Hypothalamus (tissue), 51 donors: ENCODE measurements at places on chromosomes 2 and 18.

DNA sequence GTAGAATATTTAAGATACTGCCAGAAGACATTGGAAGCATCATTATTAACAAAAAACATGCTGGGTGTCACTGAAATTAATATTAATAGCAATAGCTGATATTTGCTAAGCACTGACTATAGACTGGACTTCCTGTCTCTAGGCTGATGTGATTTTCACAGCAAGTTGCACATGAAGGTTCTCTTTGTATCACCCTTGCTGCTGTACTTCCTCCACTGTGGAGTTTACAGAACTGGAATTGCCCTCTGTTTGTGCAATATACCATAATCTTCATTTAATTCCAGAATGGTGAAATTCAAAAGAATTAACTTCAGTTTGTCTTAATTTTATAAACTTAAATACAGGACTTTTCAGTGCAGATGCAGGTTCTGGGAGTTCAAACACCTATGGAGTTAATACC lies 585.1 kb downstream of the RNF144A start:
- no peak for DNase-seq

- DNase-seq, result no peak
These were observed 104.9 kb upstream of the ITPRID2 start for GRCh38 chr2:181786371-181787228.

DNA sequence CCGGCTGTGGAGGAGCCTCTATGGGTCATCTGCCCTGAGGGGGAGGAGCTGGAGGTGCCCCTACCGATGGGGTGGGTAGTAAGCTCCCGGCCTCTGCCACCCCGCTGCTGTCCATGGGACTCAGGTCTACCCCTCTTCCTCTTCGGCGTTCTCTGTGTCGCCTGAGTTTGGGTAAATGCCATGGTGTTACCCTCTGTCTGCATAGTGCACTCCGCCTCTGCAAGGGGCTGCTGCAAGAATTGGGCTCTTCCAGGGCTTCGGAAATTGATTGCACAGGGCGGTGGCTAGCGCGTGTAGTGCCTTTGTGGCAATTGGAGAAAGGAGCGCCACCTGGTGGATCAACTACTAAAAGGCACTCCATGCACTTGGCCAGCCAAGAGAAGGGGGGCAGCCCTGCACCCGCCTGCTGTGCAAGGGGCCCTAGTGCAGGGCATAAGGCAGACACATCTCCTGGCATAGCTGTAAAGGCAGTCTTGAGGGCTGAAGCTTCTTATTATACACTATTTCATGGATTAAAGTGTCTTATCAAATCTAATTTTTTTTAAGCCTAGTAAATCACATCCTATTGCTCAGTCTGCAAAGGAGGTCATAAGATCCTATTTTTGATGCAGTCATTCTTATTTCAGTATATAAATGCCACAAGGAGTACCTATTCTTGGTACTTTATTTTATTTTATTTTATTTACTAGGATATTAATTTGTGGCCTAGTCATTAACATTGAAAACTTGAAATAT lies 308.9 kb downstream of the PDE11A start:
- DNase-seq, result peak; percentile 41

DNA sequence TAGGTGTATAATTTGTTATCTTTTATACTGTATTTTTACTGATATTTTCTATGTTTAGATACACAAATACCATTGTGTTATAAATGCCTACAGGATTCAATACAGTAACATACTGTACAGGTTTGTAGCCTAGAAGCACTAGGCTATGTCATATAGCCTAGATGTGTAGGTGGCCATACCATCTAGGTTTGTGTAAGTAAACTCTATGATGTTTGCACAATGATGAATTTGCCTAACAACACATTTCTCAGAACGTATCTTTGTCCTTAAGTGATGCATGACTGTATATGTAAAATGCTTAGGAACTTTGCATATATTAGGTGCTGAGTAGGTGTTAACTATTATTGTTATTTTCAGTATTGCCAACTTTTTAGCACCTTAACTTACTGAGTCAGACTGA lies 17.3 kb downstream of the UNC80 start:
- DNase-seq, result no peak

DNA sequence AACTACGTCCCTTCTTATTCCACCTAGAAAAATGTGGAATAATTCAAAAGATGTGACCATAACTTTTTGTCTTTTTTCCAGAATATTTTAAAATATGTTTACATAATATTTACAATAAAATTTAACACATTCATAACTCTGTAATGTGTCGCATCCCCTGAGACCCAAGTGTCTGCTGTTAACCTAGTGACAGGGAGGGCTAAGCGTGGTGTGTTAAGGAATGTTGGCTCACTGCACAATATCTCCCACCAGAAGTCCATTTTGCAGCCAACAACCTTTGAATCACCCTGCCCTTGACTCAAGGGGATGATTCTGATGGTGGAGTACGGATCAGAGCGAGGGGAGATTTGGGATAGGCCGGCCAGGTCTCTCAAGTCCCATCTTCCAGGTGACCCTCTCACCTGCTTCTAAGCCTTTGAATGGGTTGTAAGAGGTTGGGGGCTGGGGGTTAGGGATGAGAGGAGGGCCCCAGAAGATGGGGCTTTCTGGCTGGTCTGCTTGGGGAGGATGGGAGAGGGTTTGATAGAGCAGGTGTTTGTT lies 43.3 kb downstream of the SERTAD2 start:
- no peak for DNase-seq

DNA sequence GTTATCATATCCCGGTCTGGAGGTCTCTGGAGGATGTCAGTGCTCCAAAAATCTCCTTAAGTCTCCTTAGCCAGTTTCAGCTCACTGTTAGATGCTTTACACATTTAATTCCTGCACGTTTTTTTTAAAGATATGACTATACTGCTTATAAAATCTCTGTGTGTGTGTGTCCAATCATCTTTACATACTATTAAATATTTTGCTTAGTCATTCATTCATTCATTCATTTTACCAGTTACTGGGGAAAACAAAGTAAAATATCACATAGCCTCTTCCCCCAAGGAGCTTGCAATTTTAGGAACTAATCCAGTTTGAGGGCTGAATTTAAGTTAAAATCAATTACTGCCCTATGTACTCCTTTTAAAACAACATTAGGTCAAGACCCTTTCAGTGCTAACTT lies 293.2 kb upstream of the LYPD1 start:
- DNase-seq, result no peak
